ENCODE measurements at places on chromosomes 5 and 9. TPM values are rescaled to one million over a fixed set of nuclear protein-coding genes. Genes with fewer than 3 reads are reported as not detected.

CCL19 gene
- total RNA-seq, result not detected

GRIA1 gene
- 0.44 TPM for total RNA-seq

ORM2 gene
- total RNA-seq, result not detected

CCDC112 gene
- total RNA-seq, result 10.1 TPM

SHISAL2B gene
- total RNA-seq, result not detected

GFRA3 gene
- not detected for total RNA-seq
